ENCODE measurements at places on chromosomes 5 and 9.

DNA sequence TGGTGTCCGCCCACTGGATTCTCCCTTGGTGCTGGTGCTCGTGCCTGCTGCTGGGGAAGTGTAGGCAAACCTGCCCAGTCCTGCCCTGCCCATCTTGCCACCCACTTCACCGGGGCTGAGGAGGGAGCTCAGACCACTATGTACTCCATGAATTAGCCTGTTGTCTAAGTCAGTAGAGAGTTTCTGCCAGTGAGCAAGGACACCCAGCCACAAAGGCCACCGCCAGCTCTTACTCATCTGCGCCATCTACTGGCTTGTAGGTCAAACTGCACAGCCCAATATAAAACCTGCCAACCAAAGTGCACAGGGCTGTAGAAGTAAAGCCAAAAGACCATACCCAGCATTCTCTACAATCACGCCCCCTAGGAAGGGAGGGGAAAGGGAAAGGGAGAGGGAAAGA, 102.3 kb downstream of the GLIS3 start:
- no peak for DNase-seq

DNA sequence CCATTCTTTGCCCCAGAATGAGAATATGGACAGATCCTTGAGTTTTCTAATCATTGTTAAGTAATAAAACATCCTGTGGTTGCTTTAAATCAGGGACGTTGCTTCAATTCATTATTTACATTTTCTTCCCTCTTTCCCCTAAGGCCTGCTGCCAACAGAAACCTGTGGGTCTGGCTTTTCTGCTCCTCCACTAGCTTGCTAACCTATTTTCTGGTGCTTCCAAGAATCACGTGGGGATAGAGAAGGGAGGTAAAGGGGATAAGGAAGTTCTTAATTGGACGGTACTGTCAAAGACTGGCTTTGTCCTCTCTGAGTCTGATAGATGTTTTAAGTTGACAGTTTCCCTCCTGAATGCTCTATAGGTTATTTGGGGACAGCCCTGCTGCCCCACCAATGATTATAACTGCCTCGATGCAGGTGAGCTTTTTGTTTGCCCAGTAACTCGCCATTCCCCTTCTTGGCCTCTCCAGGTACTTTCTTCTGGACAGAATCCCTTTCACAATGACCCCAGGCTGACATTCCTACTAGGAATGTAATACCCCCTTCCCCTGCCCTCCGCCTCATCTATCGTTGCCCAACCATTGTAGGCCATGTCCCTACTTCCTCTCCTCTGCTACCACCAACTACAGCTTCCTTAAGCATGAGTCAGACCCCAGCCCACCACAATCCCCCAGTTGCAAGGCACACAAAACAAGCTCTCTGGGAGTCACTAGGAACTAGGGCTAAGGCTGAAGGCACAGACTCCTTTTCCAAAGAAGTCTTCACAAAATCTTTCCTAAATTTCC, 19.9 kb upstream of the CPEB4 start:
- DNase-seq = no peak

DNA sequence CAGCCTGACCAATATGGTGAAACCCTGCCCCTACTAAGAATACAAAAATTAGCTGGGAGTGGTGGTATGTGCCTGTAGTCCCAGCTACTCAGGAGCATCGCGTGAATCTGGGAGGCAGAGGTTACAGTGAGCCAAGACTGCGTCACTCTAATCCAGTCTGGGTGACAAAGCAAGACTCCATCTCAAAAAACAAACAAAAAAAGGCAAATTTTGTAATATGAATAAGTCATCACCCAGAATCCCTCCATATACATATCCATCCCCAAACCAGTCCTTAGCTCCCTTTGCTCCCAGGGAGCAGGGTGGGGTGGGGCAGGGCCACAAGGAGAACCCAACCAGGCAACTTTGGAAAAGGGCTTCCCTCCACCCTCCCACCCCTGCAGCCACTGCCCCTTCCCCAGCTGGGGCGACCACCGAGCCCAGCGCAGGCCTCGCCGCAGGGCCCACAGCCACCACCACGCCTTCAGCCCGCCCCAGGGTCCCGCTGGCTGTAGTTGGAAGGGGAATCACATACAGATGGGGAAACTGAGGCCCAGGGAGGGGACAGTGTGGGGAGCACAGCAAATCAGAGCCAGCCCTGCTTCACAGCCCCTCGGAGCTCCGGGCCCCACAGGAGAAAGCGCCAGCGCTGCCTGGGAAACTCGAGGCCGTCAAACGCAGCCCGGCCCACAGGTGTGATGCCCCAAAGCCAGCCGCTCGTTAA, 7.8 kb downstream of the NOTCH1 start:
- DNase-seq = no peak

GRCh38 chr5:68730220-68730978, 363.4 kb upstream of the SLC30A5 start:
- no peak for DNase-seq

DNA sequence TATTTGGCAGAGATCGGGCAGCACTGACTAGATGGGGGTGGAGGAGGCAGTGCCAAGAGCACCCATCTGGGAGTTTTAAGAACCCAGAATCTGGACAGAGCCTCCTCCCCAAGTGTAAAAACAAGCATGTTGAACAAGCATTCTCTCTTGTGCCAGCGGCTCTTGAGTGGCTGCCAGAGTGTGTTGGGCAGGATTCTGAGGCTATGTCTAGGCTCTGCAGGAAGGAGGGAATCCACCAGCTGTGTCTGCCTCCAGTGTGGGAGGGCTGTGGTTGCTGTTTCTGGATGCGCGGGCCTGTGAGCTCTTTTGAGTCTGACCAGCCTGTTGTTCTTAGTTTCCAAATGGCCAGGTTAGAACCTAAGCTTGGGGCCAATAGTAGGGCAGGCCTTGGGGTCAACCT, 39.8 kb downstream of the HMCN2 start:
- no peak for DNase-seq

DNA sequence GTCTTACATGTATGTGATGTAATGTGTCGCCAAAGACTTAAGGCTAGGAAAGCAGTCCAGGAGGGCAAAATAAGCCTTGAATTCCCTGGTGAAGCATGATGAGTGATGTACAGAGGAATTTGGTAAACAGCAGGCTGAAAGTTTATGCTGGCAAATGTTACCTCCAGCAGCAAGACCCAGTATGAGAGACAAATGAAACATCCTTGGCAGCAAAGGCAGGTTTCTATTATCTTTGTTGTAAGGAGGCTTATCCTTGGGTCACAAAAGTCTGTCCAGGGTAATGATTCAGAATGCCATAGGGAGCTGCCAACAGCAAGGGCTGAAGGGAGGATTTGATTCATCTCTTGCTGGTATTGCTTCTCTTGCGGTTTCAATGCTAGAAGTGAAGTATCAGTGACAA, 75.9 kb upstream of the HTR4 start:
- DNase-seq = no peak

DNA sequence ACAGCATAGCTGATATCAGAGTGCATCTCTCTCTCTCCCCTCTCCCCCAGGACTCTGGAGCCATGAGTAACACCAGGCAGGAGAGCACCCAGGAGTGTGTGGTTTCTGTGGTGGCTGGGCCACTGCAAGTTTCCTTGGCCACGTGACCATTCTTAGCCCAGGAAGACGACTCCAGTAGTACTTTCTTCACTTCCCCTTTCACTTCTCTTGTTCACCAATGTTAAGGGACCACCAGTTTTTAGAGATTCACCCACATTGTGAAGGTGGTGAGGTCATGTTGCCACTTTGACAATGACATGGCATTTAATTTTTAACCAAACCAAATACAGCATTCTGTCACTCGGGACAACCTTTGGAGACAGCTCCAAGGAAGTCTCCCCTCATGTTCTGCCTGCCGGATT, 17.9 kb upstream of the DAPK1 start:
- no peak for DNase-seq

DNA sequence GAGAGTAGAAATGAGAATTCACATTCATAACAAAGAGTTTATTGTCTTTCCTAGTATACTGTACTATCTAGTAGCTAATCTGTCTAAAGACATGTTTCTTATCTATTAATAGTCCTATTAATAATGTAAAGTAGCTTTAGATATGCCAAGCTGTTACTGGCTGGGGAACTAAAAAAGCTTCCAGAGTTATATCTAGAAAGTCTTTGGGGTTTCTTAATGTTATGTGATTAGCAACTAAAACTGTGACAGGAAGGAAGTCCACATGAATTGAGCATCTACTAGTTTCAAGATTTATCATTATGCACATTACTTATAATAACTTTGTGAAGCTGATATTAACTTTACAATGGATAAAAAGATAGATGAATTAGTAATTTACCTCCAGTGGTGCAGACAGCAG, 122.7 kb upstream of the CDKN2B start:
- no peak for DNase-seq

DNA sequence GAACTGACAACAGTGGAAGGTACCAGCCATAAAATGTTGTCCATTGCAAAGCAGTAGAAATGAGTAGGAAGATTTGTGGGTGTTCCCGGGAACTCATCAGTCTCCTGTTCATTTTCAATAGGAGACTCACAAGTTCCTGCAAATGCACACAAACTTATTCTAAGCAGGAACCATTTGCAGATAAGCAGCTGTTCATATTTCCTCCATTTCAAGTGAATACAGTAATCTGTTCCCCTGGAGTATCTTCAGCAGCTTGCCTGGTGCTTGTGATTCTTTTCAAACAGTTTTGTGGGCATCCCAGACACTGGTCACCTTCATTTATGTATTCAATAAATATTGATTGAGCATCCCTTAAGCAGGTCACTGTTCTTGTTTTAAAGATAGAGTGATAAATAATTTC, 1315.5 kb upstream of the C9orf72 start:
- DNase-seq = no peak

- no peak for DNase-seq
Measured at GRCh38 chr9:14909601-14909960, 647 bp downstream of the FREM1 start.

GRCh38 chr5:61479850-61480614, 148.0 kb downstream of the ZSWIM6 start:
- DNase-seq = no peak

- no peak for DNase-seq
Measured at GRCh38 chr5:112563169-112563826, 144.2 kb upstream of the EPB41L4A start.

GRCh38 chr5:68246802-68247201, 31.2 kb downstream of the PIK3R1 start:
- no peak for DNase-seq

GRCh38 chr5:57499262-57500050, 16.8 kb upstream of the ACTBL2 start:
- DNase-seq = no peak
